ENCODE measurements at places on chromosomes 16 and 17.

GRCh38 chr17:81254955-81255717 is 16.0 kb downstream of the NDUFAF8 start:
- no peak for DNase-seq

GRCh38 chr17:16419074-16419928 is 3.9 kb downstream of the TRPV2 start:
- peak; percentile 26 for DNase-seq

DNA sequence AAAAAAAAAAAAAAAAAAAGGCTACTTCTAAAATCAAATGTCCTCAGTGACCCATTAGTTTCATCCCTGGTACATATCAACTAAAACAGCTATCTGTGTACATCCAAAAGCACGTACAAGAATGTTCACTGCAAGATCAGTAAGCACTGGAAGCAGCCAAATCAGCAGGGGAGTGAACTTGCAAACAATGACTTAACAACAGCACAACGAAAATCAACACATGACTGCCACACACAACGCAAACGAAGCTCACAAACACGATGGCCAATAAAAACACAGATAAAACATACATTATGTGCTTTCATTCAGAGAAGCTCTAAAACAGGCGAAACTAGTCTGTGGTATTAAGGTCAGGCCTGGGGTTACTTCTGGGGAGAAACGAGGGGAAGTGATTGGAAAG is 60.6 kb downstream of the XPO6 start:
- DNase-seq: no peak

GRCh38 chr17:56744721-56745120 is 89.0 kb downstream of the C17orf67 start:
- no peak for DNase-seq

GRCh38 chr17:4635823-4636375 is 5.6 kb downstream of the ALOX15 start:
- DNase-seq: no peak
